ENCODE measurements at places on chromosomes 4 and X.

DNA sequence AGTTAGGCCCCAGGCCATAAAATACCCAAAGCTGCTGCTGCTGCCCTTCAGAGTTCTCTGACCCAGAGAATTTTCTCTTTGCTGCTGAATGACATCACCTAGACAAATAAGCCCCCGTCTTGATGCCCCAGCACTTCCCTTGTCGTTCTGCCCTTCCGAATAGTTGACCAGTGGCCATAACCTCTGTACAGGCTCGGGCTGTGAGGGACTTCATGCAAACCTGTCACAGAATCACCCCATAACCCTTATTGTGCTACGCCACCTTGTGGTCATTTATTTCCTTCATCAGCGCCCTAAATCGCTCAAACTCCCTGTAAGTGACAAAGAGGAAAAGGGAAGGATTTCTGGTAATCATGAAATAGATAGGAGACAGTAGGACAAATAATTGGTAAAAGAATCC, 18.8 kb downstream of the SPACA5 start:
- DNase-seq, result peak; percentile 63

DNA sequence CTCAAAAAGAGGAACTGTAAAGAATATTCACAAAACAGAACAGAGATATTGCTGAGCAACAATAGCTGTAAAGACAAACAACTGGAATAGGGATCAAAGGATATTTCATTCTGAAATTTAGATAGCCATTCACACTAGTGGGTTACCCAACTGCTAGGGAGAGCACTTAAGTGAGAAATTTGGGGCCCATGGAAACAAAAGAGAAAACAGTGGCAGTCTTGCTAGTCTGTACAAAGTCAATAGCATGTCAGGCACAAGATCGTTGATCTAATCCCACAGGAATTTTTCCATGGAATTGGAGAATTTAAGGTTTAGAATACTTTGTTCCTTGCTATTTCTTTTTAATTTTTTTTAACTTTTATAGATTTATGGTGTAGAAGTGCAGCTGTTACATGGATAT, 467.0 kb downstream of the PCDH18 start:
- no peak for DNase-seq

- DNase-seq, result no peak
Measured at GRCh38 chr4:98633159-98633558, 25.3 kb downstream of the TSPAN5 start.

DNA sequence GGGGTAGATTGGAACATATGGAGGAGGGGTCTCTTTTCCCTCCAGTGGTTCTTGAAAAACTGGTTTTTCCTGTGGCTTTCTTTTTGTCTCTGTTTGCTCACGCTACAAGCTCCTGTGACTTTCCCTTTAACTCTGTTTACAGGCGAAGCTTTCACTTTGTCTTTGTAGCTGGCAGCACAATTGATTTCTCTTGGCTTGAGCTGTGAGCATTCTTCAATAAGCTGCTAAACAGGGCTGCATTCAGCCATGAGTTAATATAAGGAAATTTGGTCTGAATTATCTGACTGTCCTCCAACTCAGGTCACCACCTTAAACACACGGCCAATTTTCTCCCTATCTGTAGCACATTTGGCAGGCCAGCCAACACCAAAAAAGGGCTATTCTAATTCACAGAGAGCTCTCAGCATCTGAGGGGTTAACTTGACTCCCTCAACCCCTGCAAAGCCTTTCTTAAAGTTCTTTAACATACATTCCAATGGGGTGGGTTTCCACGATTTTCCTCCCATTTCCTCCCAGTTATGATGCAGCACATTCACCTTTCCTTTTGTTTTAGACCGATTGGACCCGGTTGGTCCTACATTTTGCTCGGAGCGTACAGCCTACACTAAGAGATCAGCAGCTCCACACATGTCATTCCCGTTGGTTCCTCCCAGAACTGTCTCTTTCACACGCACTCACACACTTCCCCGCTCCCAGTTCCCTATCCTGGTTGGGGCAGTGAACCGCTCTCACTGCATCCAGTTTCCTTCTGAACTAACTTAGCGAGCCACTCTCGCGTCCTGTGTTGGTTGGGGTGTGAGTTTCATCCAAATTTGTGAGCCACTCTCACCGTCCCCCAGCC, 45.4 kb downstream of the UGT2A3 start:
- peak; percentile 40 for DNase-seq

DNA sequence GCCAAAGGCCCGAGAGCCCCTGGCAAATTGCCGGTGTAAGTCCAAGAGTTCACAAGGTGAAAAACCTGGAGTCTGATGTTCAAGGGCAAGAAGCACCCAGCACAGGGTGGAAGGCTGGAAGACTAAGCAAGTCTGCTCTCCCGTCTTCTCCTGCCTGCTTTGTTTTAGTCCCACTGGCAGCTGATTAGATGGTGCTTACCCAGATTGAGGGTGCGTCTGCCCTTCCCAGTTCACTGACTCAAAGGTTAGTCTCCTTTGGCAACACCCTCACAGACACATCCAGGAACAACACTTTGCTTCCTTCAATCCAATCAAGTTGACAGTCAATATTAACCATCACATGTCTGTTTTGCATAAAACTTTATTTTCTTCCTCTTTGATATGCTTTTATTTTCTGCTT, 157.4 kb downstream of the HS3ST1 start:
- no peak for DNase-seq

GRCh38 chrX:40719731-40720130, 15.6 kb downstream of the MED14 start:
- no peak for DNase-seq

GRCh38 chrX:48021026-48021900, 14.5 kb downstream of the SPACA5 start:
- DNase-seq, result peak; percentile 93

DNA sequence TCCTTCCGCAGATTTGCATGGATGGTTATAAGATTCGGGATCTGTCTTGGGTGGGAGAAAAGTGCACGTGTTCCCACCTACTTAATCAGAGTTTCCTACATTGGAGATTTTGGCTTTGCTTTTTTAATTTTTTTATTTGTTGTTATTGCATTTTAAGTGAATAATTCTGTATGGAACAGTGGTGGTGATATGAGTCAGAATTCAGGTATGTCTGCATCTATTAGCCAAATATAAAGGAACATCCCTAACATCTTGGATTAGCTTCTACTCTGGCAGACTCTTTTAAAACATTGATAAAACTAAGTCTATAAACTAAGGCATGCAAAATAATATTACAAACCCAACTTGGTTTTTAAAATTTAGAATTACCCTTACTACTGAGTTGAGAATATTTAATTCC, 659.8 kb upstream of the EPHA5 start:
- no peak for DNase-seq

DNA sequence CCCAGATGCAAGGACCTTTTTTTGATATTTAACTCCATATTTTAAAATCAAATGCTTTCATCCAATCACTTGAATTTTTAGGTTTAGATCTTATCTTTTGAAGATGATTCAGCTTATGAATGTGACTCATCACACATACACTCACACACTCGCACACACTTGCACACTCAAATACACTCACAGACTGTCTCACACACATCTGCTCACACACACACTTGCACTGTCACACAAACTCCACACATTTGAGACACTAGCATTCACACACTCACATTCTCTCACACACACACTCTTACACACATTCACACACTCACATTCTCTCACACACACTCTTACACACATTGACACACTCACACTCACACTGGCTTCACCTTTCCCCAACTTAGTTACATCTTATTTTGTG, 37.8 kb downstream of the MAGEA1 start:
- DNase-seq, result no peak

GRCh38 chr4:185532795-185533324, 2.4 kb downstream of the PDLIM3 start:
- no peak for DNase-seq

- DNase-seq, result no peak
Measured at GRCh38 chrX:85503258-85504158, 124.0 kb upstream of the POF1B start.
